ENCODE measurements at places on chromosomes 3 and 15.

- DNase-seq, result no peak
Observed at GRCh38 chr3:141528800-141529199, 42.0 kb downstream of the RASA2 start.

- no peak for DNase-seq
Observed at GRCh38 chr3:122944671-122945161, 82.8 kb downstream of the SEMA5B start.

GRCh38 chr15:54815556-54815955 is 381.2 kb downstream of the RSL24D1 start:
- DNase-seq, result no peak

DNA sequence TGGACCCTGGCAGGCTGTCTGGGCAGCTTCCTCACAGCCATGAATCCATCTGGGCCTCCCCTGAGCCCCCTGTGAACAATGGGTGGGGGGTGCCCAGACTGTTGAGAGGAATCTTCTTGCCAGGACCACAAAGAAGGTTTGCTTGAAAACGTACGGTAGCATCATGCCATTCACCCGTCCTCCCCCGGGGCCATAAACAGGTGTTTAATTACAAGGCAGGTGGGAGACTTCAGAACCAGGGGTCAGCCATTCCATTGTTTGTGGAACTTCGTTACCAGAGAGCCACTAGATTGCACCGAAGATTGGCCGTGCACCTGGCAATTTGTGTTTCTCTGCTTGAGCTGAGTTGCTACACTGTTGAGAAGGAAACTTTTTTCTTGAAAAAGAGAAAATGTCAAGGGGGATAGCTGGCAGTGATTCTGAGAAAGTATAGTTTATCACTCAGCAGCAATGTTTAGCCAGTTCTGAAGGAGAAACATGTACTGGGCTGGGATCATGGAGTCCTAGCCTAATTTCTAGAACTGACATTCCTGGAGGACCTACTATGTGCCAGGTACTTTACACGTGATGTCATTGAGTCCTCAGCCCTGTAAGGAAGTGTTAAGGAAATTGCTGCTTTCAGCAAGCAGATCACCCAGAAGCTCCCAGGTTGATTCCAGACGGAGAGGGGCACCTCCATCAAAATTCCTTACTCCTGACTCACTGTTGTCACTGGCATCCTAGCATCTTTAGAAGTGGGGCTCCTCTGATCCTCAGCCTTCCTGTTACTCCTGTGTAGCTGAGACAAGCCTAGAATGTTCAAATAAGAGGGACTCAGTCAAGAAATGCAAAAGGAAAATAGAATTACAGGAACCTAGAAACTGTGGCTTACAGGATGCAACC is 103.8 kb upstream of the UBE2E1 start:
- no peak for DNase-seq

DNA sequence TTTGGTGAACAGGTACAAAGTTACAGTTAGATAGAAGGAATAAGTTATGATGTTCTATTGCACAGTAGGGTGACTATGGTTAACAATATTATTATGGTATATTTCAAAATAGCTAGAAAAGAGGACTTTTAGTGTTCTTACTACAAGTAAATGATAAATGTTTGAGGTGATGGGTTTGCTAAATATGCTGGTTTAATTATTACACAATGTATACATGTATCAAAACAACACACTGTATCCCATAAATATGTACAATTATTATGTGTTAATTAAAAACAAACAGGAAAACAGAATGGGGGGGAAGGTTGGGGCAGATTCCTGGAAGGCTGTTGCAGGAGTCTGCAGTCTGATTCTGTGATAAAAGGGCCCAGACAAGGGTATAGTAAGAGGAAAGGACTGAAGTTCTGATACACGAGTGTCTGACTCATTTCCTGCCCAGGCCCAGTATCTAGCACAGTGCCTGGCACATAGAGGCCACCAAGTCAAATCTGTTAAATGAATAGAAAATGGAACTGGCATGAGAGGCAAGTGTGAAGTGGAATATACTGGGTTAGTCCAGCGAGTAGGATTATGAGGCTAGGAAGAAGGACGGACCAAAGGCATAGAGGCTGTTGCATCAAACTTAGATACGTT is 7.2 kb upstream of the ENTPD3 start:
- no peak for DNase-seq

DNA sequence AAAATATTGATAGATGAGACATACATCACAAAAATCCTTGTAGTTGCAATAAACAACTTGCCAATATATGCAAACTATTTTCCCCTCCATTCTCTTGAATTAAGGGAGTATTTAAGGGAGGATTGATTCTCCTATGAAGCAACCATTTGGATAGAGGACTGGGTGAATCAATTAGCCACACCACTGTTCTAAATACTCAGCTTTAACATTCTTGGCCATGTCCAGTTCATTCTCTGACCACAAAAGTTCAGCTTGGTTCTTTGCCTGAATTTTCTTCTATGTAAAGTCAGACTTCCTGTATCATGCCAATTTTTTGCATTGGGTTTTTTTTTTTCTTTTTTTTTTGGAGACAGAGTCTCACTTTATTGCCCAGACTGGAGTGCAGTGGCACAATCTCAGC is 15.8 kb upstream of the SEC11A start:
- no peak for DNase-seq

GRCh38 chr15:79989183-79989582 is 18.2 kb upstream of the BCL2A1 start:
- DNase-seq, result no peak

- DNase-seq, result no peak
Observed at GRCh38 chr3:94862703-94863102, 799.8 kb downstream of the NSUN3 start.

DNA sequence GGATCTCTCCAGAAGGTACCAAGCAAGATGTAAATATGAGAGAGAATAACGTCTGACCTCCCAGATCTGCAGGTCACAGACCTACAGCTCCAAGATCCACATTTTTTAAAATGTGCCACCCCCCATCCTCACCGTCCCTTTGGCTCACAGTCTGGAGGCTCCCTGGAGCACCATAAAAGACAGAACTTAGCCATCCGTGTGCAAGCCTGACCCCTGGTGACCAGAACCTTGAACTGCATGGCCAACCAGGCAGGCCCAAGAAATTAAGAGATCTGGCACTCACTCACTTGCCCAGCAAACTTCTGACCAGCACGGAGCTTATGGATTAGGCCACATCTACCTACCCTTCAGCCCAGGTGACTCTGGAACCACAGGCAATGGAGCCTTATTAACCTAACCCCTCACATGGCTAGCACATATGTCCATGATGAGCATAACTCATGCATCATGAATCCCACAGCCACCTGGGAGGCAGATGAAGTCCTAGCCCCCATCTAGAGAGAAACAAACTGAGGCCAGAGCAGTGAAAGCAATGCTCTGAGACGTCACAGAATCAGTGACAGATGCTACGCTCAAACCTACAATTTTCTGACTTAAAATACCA is 275.3 kb downstream of the UACA start:
- DNase-seq, result peak; percentile 82

GRCh38 chr3:133576169-133576568 is 2.7 kb downstream of the CDV3 start:
- no peak for DNase-seq

DNA sequence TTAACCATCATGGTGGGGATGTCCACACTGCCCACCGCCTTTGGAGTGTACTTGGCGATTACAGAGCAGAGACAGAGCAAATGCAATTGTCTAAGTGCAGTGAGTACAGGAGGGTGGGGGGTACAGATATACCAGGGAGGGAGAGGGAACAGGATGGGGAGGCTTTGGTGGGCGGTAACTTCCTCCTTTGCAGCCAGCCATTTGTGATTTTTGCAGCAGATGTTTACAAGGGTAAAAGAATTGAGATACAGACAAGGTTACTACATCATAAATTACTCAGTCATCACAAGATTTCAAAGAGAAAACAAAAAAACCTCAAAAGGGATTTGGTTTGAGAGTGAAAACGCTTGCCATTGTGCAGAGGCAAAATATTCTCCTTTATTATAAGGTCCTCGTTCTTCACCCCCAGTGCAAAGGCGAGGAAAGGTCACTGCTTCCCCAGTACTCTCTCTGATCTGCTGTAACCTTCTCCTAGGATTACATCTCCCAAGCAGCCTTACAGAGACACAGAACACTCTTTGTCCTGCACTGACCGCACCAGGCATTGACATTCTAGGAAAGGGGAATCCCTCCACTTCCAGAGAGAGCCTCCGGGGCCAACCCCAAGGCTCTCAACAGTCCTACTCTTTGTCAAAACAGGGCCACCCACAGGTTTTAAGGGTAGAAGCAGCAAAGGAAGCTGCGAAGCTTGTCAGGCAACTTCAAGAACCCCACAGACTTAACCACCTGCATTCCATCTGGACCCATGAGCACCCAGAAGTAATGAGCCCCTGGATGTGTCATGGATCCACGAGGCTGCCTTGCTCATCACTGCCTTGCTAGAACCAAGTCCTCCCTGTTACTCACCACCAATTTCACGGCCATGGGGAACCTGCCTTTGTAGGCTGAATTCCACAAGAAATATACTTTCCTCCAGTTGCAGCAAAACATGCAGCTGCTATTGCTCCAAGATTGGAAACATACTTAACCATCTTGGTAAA is 117.3 kb downstream of the ADAMTS17 start:
- no peak for DNase-seq

- DNase-seq, result no peak
Observed at GRCh38 chr15:62977952-62978811, 64.4 kb upstream of the TPM1 start.

GRCh38 chr15:39887832-39888231 is 32.2 kb downstream of the GPR176 start:
- DNase-seq, result no peak

- no peak for DNase-seq
Observed at GRCh38 chr3:157405457-157405856, 31.2 kb upstream of the PTX3 start.

GRCh38 chr15:80533790-80534333 is 129.7 kb downstream of the ARNT2 start:
- no peak for DNase-seq

GRCh38 chr15:81155375-81156218 is 21.5 kb downstream of the CFAP161 start:
- DNase-seq, result no peak

GRCh38 chr3:11373235-11373634 is 101.0 kb downstream of the ATG7 start:
- no peak for DNase-seq

GRCh38 chr3:127234778-127235177 is 41.8 kb downstream of the PRR23E start:
- DNase-seq, result no peak

- no peak for DNase-seq
Observed at GRCh38 chr3:171732756-171733155, 77.5 kb downstream of the PLD1 start.

DNA sequence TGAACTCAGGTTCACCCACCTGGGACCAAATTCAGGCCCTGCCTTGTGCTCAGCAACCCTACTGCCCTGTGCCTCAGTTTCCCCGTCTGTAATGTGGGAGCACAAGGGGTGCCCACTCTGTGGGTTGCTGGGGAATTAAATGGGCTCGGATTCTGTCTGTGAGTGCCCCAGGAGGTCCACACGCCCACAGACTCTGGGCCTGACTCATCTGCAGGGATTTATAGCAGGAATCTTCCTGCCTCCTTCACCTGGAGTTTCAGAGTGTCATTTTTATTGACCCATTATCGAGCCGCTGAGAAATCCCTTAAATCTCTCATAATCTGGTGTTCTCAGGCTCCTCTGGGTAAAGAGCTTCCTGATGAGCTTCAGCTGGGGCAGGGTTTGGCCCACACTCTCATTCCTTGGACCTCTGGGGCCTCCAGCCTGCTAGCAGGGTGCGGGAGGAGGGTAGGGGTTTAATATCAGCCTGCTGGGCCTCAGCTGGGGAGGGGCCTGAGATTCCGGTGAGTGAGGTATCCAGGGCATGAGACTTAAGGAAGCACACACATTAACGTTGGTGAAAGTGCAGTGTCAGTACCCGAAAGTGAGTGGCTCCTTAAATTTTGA is 16.4 kb downstream of the C3orf18 start:
- no peak for DNase-seq

- DNase-seq, result no peak
Observed at GRCh38 chr3:127161236-127161635, 31.7 kb upstream of the PRR23E start.

- no peak for DNase-seq
Observed at GRCh38 chr3:190552969-190553759, 39.3 kb downstream of the IL1RAP start.

- no peak for DNase-seq
Observed at GRCh38 chr3:146156095-146156494, 4.9 kb downstream of the PLOD2 start.

- no peak for DNase-seq
Observed at GRCh38 chr3:195438371-195438770, 4.4 kb downstream of the ACAP2 start.

GRCh38 chr3:138653567-138653966 is 45.0 kb downstream of the FAIM start:
- no peak for DNase-seq

GRCh38 chr3:4581124-4581424 is 87.9 kb downstream of the ITPR1 start:
- DNase-seq, result no peak

DNA sequence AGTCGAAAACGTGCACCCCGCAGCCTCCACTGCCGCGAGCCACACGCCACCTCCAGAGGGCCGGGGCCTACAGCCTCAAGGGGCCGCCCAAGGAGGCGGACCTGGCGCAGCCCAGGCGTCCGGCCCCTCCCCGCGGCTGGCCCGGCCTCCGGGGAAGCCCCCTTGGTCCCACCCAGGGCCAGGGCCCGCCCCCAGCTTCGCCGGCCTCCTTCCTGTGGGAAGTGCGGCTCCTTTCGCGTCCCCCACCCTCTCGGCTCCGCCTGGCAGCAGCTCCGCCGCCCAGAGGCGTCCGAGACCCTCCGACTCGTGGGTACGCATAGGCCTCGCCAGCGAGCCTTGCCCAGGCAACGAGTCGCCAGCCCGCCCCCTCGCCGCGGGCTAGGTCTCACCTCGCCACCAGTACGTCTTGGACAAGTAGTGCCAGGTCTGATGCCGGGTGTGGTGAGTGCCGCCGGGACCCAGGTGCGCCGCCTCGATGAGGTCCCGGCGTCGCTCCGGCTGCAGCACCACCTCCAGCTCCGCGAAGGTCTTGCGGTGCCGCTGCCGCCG is 642 bp downstream of the ZBTB11 start:
- DNase-seq, result peak; percentile 97

DNA sequence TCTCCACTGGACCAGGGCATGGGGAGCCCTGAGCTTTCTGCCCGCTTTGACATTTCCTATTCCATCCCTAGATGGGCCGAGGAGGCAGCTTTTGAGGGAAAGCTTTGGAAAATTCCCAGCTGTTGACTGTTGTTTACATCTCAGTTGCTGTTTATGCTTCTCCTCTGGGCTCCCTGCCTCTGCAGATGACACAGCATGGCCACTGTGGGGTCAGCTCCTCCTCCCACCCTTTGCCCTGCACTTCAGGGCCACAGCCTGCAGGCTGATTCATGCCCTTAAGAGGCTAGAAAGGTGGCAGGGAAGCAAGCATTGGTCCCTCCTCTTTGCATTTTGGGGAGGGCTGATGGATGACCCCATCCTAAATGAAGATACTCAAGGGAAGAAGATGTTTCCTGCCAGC is 8.5 kb upstream of the CTXND1 start:
- DNase-seq, result no peak

All from activated CD8-positive, alpha-beta memory T cell treated with anti-CD3 and anti-CD28 coated beads, Interleukin-2, amount 10 ng/mL, durations not matched to agents 7 days and 5 days (primary cell).